ENCODE measurements at places on chromosomes 7 and 10. TPM values are rescaled to one million over a fixed set of nuclear protein-coding genes. Genes with fewer than 3 reads are reported as not detected.
A peak's percentile ranks its signal among the peaks of the same experiment; 100 is the strongest.

DNA sequence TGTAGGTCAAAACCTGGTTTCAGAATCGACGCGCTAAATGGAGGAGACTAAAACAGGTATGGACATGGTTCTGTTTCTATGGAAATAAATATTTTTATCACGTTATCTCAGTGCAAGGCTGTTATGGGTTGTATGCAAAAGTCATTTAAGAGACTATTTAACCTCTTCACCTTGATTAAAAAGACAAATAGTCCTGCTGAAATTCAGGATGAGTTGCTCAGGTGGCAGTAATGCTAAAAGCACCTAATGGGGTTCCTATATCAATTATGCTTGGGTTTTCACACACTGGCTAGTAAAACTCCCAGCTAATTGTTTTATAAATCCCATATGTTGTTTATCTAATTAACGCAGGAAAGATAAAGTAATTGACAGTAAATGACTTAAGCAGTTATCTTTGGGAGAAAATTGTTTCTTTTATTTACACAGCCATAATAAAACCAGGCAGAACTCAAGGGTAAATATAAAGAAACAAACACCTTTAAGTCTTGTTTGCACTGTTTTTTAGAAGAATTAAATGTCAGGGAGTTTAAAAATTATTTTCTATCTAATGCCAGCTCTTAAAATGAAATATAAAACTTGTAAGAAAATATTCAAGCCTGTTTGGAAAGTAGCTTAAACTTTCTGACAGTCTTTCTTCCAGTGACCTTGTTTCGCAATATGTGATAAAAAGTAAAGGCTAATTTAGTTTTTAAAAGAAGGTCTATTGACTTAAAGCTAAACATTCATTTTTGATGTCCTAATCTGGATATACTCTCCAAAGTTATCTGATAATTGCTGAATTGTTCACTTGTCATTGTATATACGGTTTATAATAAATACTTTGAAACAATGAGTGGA is 3.2 kb downstream of the HHEX start:
- no peak for DNase-seq

DNA sequence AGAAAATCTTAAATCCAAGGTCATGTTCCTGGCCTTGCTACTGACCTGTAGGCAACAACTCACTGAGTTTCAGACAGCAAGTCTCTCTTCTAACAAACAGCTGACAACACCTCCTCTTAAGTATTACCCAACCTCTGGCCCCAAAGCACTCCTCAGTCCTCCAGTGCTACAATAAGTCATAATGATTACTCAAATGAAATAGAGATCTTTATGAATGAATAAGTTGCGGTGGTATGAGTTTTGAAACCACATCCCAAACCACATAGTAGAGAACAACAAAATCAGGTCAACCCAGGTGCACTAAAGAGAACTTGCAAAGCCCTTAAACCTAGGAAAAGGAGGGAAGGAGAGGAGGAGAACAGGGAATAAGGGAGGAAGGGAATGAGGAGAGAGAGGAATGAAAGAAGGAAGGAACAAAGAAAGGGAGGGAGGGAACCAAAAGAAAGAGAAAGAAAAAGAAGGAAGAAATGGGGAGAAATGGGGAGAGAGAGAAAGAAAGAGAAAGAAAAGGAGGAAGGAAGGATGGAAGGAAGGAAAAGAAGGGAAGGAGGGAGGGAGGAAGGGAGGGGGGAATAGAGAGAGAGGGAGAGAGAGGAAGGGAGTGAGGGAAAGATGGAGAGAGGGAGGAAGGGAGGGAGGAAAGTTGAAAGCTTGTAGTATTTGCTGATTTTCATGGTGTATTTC is 142.8 kb upstream of the CALCR start:
- DNase-seq, result peak; percentile 11

DNA sequence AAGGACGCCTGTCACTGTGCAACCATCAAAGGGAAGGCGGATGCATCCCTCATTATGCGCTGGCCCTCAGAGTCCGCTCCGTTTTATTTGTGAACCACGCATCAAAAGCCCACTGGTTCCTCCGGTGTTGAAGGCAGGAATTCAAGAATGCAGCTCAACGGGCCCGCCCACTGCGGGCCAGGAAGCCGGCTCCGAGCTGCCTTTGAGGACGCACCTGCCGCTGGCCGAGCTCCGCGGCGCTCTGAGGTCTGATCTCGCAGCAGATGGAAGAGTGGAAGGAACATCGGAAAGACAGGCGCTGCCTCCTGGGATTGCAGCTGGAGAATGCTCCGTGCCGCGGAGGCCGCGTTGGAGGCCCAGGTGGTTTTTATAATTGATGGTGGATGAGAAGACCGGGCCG is 56.9 kb upstream of the ADGRA1 start:
- no peak for DNase-seq

SORBS1 gene
- total RNA-seq, result 0.74 TPM

- DNase-seq, result peak; percentile 78
Measured at GRCh38 chr7:116455009-116455408, 44.5 kb upstream of the CAV2 start.

SDK1 gene
- total RNA-seq, result not detected

ANKRD30A gene
- total RNA-seq, result not detected

GRCh38 chr7:144378651-144379050 is 23.4 kb downstream of the ARHGEF5 start:
- no peak for DNase-seq

MYH16 gene
- not detected for total RNA-seq

- DNase-seq, result no peak
Measured at GRCh38 chr7:20240080-20240926, 23.1 kb upstream of the MACC1 start.

DNA sequence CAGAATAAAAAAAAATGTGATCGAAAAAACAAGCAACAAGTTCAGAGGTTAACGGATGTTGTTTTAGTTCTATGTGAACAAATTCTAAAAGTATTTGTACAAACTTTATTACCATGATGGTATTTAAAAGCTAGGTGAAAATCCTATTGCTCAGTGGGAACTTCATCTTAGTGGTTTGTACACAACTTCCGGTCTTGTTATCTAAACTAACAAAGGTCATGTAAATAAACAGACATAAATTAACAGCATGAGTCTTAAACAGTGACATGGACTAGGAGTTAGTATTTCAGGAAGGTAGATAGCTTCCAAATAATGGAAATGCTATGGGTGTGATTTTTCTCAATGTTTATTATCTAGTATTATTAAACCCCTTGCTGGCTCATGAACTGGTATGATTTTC is 83.8 kb downstream of the SPAG6 start:
- no peak for DNase-seq

GRCh38 chr7:30929686-30930085 is 18.0 kb downstream of the AQP1 start:
- no peak for DNase-seq

GRCh38 chr7:32259931-32260596 is 189.9 kb upstream of the PDE1C start:
- DNase-seq, result no peak

DNA sequence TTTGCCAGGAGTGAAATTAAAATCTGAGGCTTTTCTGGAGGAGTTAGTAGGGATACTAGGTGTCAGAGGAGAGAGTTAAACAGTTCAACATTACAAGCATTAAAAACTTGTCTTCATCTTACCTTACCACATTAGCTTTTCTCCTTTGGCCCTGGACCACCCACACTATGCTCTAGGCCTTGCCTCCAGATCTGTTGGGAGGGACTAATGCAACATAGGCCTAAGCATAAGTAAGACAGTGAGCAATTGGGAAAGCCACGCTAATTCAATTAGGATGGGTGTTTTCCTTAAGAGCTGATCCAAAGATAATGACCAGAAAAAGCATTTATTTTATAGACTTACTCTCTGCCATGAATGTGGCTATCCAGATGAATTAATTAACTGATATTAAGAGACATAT is 158.9 kb downstream of the ELMO1 start:
- no peak for DNase-seq

DNA sequence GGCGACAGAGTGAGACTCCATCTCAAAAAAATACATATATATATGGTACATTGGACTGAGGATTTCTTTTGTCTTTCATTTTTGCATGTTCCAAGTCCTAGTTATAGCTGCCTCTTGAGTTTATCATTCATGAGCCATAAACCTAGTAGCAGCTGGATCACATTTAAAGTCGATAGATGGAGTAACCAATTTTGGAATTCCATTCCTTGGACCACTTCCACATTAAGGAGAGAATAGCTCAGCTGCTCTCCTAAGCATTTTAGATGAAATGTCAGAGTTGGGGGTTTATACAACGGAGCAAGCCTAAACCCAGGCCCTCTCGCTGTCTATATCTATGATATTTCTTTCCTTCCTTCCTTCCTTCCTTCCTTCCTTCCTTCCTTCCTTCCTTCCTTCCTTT is 141.2 kb downstream of the LYZL1 start:
- no peak for DNase-seq

GRCh38 chr7:32241636-32242035 is 171.4 kb upstream of the PDE1C start:
- no peak for DNase-seq

DNA sequence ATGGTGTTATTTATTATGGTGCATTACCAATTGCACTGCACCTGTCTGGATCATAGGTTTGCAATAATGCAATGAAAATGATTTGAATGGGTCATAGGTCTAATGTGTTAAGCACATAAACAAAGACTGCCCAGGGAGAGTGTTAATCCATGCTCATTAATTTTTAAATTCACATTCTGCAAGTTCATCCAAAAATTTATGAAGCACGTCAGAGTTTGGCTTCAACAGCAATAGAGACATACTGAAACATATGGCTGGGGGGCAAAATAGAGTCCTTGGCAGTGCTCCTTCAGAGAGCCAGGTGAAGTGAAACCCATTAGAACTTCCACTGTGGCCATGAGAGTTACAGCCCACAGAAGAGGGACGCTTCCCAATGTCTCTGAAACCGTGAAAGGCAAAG is 441.1 kb downstream of the POM121L12 start:
- no peak for DNase-seq

DNA sequence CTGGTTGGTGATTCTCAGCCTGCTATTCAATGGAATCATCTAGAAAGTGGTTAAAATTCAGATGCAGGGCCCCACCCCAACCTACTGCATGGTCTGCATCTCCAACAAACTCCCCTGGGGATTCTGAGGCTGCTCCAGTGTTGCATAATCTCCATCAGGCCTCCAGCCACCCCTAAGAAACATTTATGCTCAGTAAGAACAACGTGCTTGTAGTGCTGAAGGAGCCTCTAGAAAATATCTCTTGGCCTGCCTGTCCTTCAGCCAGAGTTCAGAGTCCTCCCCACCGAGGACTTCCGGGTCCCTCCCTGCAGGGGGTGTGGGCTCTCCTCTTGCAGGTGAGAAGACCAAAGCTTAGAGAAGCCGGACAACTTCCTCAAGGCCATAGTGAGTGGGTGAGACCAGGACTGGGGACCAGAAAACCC is 159.8 kb downstream of the SH3PXD2A start:
- DNase-seq, result peak; percentile 92

TMEM229A gene
- total RNA-seq, result 3.8 TPM

OR2A1 gene
- total RNA-seq, result 0.27 TPM

DNA sequence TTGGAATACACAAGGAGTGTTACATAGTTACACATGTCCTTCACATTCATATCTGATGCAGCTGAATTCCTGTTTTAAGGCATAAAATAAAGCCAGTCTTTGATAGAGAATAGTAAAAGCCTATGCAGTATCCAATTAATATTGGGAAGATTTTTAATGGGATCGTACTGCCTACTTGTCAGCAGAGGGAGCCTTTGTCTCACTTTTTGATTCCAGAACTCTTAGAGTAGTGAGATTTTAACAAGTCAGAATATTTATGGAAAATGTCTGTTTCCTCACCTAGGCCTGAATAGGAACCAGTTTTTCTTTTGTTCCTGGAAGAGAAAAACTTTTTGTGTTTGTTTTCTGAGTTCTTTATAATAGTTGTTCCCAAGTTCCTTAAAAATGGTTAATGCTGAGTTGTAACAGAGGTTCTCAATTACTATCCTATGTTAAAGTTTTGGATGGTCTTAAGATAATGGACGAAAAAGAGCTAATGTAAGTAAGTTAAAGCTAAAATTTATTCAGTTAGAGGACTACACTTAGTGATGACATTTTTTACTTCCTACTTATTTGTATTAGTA is 114.0 kb downstream of the BBS9 start:
- peak; percentile 83 for DNase-seq

GRCh38 chr7:95330204-95330960 is 6.0 kb upstream of the PON1 start:
- DNase-seq, result peak; percentile 9

IDE gene
- 20.4 TPM for total RNA-seq

DNA sequence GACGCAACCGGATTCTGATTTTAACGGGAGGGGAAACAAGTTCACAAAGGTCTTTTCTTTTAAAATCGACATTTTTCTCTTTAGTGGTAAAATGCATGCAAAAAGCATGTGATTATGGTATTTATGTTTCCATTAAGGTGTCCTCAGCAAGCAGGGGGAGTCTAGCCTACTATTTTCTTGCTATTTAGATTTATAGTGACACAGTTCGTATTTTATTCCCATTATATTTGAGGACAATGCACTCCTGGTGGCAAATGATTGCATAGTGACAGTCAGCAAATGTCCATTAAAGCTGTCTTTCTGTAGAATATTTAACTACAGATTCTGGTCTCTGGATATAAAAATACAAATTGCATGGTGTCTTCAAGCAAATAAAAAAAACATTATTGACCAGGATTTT is 554.2 kb downstream of the PARD3 start:
- no peak for DNase-seq

GRCh38 chr10:62492012-62492869 is 118.1 kb downstream of the ZNF365 start:
- DNase-seq, result peak; percentile 54

MRC1 gene
- 0.08 TPM for total RNA-seq

- DNase-seq, result peak; percentile 4
Measured at GRCh38 chr7:64509583-64509982, 53.3 kb downstream of the ZNF680 start.

DNA sequence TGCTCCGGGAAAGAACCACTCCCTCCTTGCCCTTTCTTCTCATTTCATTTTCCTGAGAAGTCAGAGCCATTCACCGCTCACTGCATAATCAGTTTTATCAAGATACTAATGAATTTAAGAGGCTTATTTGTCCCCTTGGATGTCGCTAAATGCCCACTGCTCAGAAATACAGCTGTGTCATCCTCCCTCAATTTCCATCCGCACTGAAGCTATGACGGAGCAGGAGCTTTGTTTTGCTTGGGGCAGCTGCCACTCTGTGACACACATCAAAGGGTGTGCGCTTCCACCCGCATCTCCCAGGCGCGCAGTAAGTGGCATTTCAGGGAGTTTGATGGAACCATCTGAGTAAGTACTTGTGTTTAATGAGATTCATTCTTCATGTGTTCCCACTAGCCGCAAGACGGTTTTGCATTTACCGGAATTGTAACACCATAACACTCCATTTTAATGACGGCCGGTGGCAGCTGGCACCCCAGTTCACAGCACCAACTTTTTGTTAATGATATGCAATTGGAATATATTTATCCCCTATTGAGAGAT is 103.8 kb upstream of the PARD3 start:
- no peak for DNase-seq

HECTD2 gene
- 10.9 TPM for total RNA-seq

- no peak for DNase-seq
Measured at GRCh38 chr10:21238044-21238443, 287.4 kb downstream of the SKIDA1 start.

CCDC71L gene
- total RNA-seq, result 40.6 TPM

GPR141 gene
- total RNA-seq, result not detected
